Activated T-helper 1 cell treated with anti-CD3 and anti-CD28 coated beads, Interleukin-12 subunit alpha, Interleukin-12 subunit beta, Interleukin-2, Interleukin-4 antibody, amounts not matched to agents 30 ng/mL and 10 ng/mL and 1 ng/mL, durations not matched to agents 14 hours and 24 hours and 36 hours (primary cell): ENCODE measurements at places on chromosomes 6 and 20. TPM values are rescaled to one million over a fixed set of nuclear protein-coding genes. Genes with fewer than 3 reads are reported as not detected.

MAS1L gene
- total RNA-seq = not detected in 2 replicates

DNA sequence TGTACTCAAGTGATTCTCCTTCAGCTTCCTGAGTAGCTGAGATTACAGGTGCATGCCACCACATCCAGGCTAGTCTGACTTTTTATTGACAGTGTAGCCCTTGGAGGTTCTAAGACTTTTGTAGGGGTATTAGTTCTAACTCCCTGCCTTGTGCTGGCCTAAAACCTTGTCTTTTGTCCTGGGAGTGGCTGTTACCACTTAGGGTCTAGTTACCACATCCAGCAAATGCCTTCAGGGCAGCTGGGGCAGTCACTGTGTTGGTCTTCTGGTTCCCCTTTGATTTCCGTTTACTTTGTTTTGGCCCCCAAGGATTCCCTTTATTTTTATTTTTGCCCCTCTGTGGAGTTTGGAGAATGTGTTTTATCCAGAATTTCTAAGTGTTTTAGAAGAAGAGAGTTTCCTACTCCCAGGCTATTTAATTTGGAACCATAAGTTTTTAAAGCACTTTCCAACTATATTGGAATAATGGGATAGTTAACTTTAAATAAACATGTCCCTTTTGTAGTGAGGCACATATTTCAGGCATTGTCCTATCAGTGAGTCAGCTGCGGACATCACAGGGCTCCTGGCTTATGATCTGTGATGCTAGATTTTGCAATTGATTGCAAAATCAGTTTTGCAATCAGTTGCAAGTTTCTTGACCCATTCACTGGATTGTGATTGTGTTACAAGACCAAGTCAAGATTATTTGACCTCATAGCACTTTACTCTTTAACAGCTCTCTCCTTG, 25.0 kb downstream of the IL22RA2 start:
- no peak overlapping the region for H3K27ac ChIP-seq
- no peak for DNase-seq
- H3K36me3 ChIP-seq = peaks cover 17% of the 10 kb centered on the region
- no peak overlapping the region for H3K4me3 ChIP-seq
- H3K4me1 ChIP-seq = peaks cover 8% of the 10 kb centered on the region

DNA sequence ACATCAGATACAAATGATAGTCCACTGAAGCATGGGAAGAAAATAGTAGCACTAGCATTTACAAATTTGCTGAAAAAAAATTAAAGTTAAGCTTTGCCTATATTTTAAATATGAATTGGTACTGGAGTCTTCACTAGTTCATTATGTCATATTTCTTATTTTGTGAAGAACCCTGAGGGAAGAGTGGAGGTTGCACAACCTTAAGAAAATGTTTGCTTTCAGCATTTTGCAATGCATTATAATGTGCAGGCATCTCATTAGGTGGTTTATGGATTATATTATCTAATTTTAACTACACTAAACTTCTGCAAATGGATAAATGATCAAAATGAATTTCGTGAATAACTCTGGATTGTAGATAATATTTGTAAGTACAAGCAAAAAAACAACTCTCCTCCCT, 390.8 kb upstream of the HS3ST5 start:
- no peak for DNase-seq
- no peak overlapping the region for H3K4me3 ChIP-seq
- H3K27ac ChIP-seq = no peak overlapping the region
- no peaks in the 10 kb centered on the region for H3K27me3 ChIP-seq

DNA sequence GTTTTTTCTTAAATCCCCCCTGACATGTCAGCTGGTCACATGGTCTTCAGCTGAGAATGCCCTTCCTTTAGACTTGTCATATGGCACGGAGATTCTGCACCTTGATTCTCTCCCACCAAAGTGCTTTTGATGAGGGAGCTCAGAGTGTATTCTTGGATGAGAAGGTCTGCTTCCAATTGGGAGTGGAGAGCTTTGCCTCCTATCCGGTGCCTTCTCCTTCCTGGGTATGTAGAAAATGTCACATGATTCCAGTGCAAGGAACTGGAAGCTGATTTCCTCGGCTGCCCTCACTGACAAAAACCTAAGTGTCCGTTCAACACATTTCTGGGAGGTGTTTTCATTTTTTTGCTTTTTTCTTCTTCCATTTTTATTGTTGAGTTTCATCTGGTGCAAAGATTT, 197.2 kb downstream of the TFAP2C start:
- peaks cover 3% of the 10 kb centered on the region for H3K27me3 ChIP-seq
- H3K4me1 ChIP-seq = no peaks in the 10 kb centered on the region
- no peak overlapping the region for H3K27ac ChIP-seq
- DNase-seq = no peak

DNA sequence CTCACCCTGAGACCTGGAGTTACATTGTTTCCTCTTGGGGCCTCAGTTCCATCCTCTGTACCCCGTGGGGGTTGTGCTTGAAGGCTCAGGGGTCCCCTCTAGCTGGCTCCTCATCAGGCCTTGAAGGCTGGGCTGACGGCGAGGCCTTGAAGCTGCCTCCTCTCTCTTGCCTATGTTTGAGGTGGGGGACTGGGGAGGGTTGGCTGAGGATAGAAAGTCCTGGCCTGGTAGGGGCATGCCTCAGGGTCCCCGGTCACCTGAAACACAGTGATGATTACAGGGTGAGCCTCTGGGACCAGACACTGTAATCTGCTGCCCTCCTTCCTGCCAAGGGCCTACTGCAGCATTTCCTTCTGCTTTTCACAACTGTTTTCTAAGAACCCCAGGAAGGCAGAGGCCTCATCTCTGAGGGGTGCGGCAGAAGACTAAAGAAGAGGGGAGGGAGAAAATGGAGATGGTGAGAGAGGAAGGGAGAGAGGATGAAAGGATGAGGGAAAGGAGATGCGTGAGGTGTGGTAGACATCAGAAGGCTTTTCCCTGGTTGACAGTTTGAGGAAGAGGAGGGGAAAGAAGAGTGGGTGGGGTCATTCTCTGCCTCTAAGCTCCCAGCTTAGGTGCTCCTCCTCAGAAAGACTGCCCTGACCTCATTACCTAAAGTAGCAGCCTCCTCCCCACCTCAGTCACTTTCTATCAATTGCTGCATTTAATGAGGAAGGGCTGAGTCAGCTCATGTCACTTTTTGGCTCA, 29.7 kb downstream of the VEGFA start:
- peak overlapping the region; percentile 42 for H3K27ac ChIP-seq
- peaks cover 29% of the 10 kb centered on the region for H3K4me1 ChIP-seq
- H3K36me3 ChIP-seq = no peaks in the 10 kb centered on the region
- H3K27me3 ChIP-seq = peaks cover 2% of the 10 kb centered on the region
- DNase-seq = no peak

DNA sequence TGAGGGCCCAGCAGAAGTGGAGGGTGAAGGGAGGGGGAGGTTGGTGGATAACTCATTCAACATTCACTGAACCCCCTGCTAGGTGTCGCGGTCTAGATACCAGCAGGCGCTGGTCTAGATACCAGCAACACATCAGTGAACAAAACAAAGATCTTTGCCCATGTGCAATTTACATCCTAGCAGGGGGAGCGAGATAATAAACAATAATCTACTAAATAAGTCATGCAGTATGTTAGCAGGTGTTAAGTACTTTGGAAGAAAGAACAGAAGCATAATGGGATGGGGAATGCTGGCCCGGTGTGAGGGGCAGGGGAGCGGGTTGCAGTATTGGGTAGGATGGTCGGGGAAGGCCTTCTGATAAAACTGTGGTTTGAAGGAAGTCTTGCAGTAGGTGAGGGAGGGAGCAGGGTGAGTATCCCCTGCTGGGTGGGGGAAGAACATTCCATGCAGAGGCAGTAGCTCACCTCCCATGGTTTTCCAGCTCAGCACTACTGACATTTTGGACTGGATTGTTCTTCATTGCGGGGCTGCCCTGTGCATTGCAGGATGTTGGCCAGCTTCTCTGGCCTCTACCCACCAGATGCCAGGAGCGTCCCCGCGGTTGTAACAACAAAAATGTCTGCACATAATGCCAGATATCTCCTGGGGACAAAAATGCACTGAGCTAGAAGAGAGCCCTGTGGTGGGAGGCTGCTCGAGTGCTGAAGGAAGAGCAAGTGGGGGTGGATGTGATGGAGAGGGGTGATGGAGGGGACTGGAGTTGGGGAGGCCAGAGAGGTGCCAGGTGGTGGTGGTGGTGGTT, 117.3 kb downstream of the TOX2 start:
- peaks cover 13% of the 10 kb centered on the region for H3K36me3 ChIP-seq
- peaks cover 78% of the 10 kb centered on the region for H3K4me1 ChIP-seq
- DNase-seq = no peak

DNA sequence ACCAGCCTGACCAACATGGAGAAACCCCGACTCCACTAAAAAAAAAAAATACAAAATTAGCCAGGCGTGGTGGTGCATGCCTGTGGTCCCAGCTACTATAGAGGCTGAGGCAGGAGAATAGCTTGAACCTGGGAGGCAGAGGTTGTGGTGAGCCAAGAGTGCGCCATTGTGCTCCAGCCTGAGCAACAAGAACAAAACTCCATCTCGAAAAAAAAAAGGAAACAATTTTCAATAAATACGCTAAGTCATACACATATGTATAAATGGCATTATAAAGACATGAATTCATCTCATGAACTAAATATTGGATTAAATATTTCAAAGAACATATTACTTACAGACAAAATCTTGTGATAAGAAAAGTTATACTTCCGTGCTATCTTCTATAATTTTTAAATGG, 2.9 kb downstream of the ARHGAP18 start:
- no peak for DNase-seq
- no peak overlapping the region for H3K4me3 ChIP-seq
- no peak overlapping the region for H3K27ac ChIP-seq
- peaks cover 60% of the 10 kb centered on the region for H3K4me1 ChIP-seq
- peaks cover 17% of the 10 kb centered on the region for H3K36me3 ChIP-seq

EGFL8 gene
- 8.3 and 9.1 TPM in 2 replicates for total RNA-seq

RBPJL gene
- 0.18 TPM in 1 of 2 replicates, not detected in the other for total RNA-seq

GRCh38 chr6:15280028-15280427, 34.2 kb downstream of the JARID2 start:
- H3K27ac ChIP-seq = no peak overlapping the region
- no peak for DNase-seq
- H3K4me1 ChIP-seq = peaks cover 62% of the 10 kb centered on the region
- H3K27me3 ChIP-seq = no peaks in the 10 kb centered on the region
- peaks cover 13% of the 10 kb centered on the region for H3K36me3 ChIP-seq

GRCh38 chr6:25177500-25178028, 101.6 kb upstream of the CARMIL1 start:
- H3K36me3 ChIP-seq = peaks cover 3% of the 10 kb centered on the region
- H3K4me3 ChIP-seq = no peak overlapping the region
- H3K4me1 ChIP-seq = peaks cover 99% of the 10 kb centered on the region
- no peak for DNase-seq
- no peaks in the 10 kb centered on the region for H3K27me3 ChIP-seq

TTK gene
- total RNA-seq = 22.4 and 23.5 TPM in 2 replicates

- peak overlapping the region; percentile 59 for H3K4me3 ChIP-seq
- peaks cover 19% of the 10 kb centered on the region for H3K36me3 ChIP-seq
- no peak overlapping the region for H3K27ac ChIP-seq
- H3K4me1 ChIP-seq = peaks cover 40% of the 10 kb centered on the region
- H3K27me3 ChIP-seq = no peaks in the 10 kb centered on the region
Measured at GRCh38 chr6:7591770-7592169, 1.8 kb downstream of the SNRNP48 start.

DNA sequence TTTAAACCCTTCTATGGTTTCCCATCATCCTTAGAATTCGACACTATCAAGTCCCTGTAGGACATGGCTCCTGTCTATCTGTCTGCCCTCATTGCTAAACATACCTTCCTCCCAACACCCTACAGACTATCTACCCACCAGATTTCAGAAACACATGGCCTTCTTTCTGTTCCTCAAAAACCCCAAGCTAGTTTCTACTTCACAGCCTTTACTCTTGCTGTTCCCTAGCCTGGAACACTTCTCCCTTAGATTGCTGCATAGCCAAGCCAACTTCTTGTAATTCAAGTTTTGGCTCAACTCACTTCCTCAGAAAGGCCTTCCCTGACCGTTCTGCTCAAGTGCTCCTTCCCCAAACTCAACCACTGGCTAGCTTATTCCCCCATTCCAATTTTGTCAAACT, 156.2 kb downstream of the BTBD9 start:
- no peaks in the 10 kb centered on the region for H3K27me3 ChIP-seq
- DNase-seq = no peak
- no peaks in the 10 kb centered on the region for H3K4me1 ChIP-seq
- H3K36me3 ChIP-seq = no peaks in the 10 kb centered on the region
- H3K27ac ChIP-seq = no peak overlapping the region
- H3K4me3 ChIP-seq = no peak overlapping the region

DNA sequence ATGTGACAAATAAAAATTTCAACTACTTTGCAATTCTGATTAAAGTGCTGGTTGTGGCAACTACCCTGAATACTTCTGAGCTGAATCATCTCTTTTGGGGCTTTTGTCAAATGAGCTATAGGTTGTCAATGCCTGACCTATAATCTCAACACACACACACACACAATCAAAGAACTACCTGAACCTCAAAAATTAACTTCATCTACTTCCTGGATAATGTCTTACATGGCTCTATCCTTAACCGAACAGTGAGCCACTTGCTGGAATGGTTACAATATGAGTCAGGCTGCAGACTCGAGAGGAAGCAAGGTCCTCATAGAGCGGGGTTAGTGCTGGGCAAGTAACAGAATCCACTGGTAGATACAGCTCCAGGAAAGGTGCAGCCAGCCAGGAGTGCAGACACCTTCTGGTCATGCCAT, 70.6 kb upstream of the DST start:
- peaks cover 2% of the 10 kb centered on the region for H3K27me3 ChIP-seq
- H3K4me3 ChIP-seq = no peak overlapping the region
- DNase-seq = no peak

DNA sequence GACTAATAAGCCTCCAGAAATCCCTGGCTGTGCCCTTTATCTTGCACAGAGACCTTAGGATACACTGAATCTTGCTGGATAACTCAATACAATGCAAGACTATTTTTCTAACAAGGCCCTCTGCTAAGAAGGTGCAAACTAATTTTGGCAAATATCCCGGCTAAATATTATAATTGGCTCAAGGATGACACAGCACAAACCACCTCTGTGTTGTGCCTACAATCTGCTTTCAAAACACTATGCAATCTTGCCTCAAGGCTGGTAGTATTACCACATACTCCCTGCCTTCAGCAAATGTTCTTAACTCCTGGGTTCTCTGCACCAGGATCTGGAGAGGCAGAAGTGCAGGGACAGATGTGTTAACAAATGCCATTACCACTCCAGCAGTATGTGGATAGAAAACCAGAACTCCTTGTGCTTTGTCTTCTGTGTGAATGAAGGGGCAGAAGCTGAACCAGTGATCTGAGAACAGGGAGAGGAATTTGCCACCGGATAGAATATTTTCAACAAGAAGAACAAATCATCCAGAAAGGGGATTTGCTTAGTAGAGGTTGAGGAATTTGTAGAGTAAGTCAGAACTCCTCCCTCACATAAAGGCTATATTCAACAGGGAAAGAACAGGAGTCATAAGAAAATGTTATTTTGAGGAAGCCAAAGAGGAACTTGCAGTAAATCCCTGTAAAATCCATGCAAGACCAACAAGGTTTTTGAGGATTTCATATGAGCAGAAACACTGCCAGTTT, 74.1 kb upstream of the SLC4A11 start:
- H3K36me3 ChIP-seq = no peaks in the 10 kb centered on the region
- H3K27ac ChIP-seq = no peak overlapping the region
- DNase-seq = no peak
- H3K27me3 ChIP-seq = peaks cover 3% of the 10 kb centered on the region

ECT2L gene
- not detected in 2 replicates for total RNA-seq
